ENCODE measurements at places on chromosomes 5 and 9. TPM values are rescaled to one million over a fixed set of nuclear protein-coding genes. Genes with fewer than 3 reads are reported as not detected.

TRPM3 gene
- total RNA-seq = not detected

GRCh38 chr9:96423322-96423984, 5.3 kb upstream of the ZNF367 start:
- no peak for DNase-seq

GRCh38 chr9:124016175-124017050, 4.8 kb downstream of the LHX2 start:
- DNase-seq = no peak

DNA sequence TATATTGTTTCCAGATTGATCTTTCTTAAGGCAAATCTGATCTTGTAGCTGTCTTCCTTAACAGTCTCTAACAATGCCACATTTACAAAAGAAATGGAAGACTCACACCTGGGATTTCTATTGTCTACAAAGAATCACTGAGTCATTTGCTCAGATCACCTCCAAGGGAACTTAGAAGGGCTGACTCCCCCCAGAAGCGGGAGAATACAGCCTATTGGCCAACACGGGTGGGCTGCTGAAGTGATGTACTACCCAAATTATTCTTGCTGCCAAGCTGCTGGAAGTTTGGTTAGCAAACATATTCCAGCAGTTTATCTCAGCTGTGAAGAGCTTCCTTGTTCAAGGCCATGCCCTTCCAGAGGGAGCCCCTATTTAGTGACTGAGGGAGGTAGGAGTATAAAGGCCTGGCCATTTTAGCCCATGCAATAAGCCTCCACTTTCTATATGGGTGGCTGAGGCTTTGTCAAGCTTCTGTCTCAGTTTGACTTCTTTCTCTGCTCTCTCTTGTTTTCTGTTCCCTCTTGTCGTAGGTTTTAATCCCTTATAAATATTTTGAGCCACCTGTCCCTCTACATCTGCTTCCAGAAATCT, 379.4 kb downstream of the PRR16 start:
- DNase-seq = no peak

DNA sequence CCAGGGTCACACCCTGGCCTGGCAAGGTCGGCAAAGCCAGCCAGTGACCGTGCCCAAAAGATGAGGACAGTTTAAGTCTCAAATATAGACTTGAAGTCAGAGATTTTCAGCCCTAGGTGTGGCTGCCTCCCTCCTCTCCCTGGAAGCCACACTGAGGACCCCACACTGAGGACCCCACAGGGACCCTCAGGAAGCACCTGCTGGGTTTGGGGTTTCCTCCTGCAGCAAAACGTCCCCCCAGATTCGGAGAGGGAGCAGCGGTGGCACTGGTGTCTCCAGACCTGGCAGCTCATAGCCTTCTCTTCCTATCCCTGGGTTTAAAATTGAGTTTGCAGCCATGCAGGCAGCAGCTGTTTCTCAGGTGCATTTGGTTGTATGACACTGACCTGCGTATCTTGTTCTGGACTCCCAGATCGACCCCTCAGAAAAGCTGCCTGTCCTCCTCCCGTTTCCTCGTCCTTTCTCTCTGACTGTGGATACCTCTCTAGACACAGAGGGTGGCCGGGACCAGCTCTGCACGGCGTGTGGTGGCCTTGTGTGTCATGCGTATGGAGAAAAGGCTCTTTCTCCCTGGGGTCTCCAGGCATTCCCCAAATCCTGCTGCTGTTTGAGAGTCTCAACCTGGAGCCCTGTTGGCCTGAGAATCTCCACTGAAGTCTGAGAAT, 36.6 kb downstream of the MRPL36 start:
- no peak for DNase-seq

DNA sequence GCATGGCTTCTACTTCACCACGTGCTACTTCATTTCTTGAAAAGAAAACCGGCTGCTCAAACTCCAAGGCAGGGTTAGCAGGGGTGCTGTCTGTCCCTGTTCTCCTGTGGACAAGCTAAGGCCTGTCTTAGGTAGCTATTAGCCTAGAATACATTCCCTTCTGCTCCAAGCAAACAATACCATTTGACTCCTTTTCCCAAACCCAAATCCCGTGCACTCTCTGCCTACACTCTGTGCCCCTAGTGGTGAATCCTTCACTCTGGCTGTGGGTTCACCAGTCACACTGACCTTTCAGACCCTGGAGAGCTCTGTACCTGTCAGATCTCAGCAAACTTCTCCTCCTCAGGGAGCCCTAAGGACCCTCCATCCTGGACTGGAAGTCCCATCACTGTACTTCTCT, 211.6 kb downstream of the SLIT3 start:
- no peak for DNase-seq

- no peak for DNase-seq
Measured at GRCh38 chr5:159095151-159095721, 4.5 kb downstream of the EBF1 start.

- no peak for DNase-seq
Measured at GRCh38 chr5:19270153-19270552, 717.8 kb downstream of the CDH18 start.

C1QTNF3 gene
- total RNA-seq = 1.1 TPM

PCDHB5 gene
- 0.12 TPM for total RNA-seq

DNA sequence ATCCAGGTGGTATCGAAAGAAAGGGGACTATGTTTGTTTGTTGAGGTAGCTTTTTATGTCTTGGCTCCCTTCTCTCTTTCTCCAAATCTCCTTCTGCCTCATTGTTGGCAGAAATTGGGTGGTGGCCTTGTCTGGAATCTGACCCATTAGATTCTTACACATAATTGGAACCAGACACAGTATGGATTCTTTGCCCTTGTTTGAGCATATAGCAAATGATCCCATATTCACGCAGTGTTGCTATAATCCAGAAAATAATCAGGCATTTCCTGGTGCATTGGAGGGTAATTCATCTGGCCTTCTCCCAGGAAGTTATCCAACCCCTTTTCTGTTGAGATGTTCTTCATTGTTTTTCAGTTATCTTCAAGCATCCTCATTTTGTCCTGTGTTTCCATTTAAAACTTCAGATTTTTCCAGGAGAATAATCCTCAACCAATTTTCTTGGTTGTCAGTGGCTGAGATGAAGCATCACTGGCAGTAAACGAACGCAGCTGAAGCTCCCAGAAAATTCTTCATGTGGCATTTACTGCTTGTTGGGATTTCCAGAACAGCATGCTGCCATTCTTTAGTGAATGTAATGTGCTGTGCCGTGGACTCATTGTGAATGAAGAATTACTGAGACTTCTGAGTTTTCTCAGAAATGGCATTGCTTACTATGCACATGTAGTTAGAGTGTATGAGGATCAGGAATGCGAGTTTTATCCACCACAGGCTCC, 70.5 kb upstream of the NTRK2 start:
- no peak for DNase-seq

DNA sequence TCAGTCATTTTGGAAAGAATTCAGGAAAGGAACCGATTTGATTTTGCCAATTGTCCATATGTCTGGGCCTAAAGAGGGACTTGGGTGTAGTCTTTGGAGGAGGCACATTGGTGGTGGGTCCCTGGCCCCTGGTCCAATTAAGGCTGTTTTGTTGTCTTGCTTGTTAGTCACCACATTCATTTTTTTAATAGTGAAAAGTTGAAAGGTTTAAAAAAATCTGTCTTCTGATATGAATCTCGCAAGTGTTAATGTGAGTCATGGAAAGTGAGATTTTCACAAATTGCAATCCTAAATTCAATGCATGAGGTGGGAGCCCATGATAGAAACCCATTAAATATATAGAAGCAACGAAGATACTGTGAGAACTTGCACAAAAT, 165.9 kb upstream of the OTULINL start:
- no peak for DNase-seq

DNA sequence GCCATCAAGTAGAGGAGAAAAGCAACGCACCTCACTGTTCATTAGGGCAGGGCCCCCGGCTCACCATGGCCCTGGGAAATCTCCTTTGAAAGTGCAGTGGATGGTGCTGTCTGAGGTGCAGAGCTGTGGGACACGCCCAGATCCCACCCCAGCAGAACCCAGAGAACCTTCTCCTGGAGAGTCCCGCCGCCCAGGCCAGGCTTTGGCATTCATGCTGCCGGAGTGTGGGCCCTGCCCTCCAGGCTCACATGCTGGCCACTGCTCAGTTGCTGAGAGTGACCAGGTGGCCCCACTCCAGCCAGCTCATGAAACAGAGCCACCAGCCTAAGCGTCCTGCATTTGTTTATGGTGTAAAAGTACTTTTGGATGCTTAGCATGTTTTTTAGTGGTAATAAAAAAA, 23.8 kb upstream of the LRRC14B start:
- DNase-seq = no peak

PCDHB9 gene
- total RNA-seq = 0.73 TPM

- DNase-seq = peak; percentile 73
Measured at GRCh38 chr5:142529626-142530278, 156.1 kb downstream of the FGF1 start.

- DNase-seq = no peak
Measured at GRCh38 chr5:63152871-63153270, 574.3 kb downstream of the LRRC70 start.

NIM1K gene
- 0.17 TPM for total RNA-seq

- DNase-seq = no peak
Measured at GRCh38 chr5:9494301-9494700, 51.6 kb downstream of the SEMA5A start.

- no peak for DNase-seq
Measured at GRCh38 chr9:131657037-131657377, 82.9 kb downstream of the RAPGEF1 start.

IFNK gene
- total RNA-seq = not detected

DNA sequence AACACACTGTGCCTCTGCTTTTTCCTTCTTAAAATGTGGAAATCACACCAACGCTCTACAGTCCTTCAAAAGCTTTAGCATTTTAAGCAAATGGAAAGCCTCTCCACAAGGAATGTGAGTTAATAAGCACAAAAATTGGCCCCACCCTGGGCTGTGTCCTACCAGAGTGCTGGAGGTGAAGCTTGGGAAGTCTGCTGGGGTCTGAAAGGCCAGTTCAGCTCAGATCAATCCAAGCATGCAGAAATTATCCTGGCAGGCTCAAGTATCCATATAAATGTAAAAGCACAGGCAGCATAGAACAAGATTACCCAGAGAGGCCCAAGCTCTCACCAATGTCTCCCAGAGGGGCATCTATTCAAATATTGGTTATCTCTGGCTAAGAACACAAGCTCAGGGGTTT, 98.5 kb downstream of the ESM1 start:
- DNase-seq = no peak

SPATA31C1 gene
- not detected for total RNA-seq

DNA sequence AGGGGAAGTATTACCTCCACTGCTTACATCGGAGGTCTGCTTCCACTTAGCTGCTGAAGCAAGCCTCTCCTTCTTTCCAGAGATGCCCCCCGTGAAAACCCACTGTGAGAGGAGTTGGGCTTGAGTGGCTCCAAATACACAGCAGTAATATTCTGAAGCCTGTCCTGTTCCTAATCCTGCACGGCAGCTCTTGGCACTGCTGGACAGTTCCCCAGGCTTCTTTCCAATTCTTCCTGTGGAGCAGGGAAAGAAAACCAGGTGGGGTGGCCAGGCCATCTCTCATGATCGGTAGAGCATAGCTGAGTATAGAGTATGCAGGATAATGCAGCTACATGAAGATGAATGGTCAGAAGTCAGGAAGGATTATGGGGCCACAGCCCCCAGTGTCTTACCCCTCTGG, 335.3 kb downstream of the MARCHF11 start:
- DNase-seq = no peak

DNA sequence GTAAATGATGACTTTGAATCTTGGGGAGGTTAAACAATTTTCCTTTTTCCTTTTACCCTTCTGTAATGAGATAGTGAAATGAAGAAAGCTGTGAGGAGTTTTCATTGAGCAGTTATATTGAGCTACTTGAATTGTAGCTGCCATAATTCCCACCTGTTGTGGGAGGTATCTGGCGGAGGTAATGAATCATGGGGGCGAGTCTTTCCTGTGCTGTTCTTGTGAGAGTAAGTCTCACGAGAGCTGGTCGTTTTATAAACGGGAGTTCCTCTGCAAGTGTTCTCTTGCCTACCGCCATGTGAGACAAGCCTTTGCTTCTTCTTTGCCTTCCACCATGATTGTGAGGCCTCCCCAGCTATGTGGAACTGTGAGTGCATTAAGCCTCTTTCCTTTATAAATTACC, 258.4 kb downstream of the FER start:
- DNase-seq = no peak

DNA sequence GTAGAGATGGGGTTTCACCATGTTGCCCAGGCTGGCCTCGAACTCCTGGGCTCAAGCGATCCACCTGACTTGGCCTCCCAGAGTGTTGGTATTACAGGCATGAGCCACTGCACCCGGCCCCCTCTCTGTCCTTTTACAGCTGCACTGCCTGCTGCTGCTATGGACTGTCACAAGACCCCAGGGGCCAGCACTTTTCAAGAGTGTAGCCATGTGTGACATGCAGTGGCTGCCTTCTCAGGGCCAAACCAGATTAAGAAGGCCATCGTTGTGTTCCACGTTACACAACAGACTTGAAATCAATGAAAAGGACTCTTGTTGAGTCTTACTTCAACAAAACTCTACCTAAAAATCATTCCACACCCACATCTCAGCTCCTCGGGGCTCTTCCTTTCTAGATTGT, 78.9 kb upstream of the ICE1 start:
- no peak for DNase-seq

PRRX2 gene
- total RNA-seq = 1.3 TPM

Data from PC-3 (cell line).